ENCODE measurements at places on chromosomes 1 and 21. TPM values are rescaled to one million over a fixed set of nuclear protein-coding genes. Genes with fewer than 3 reads are reported as not detected.

Gene CFHR3
- polyA plus RNA-seq: 1.1 TPM

Gene COL11A1
- polyA plus RNA-seq: not detected

Gene OR2L13
- not detected for polyA plus RNA-seq

Gene TCHHL1
- not detected for polyA plus RNA-seq

Gene FMO3
- not detected for polyA plus RNA-seq
